ENCODE measurements at places on chromosomes 1 and 21. TPM values are rescaled to one million over a fixed set of nuclear protein-coding genes. Genes with fewer than 3 reads are reported as not detected.

- DNase-seq, result no peak
Observed at GRCh38 chr1:109889094-109889493, 21.6 kb upstream of the CSF1 start.

HSD3B2 gene
- total RNA-seq, result 10.1 TPM

TLCD4 gene
- total RNA-seq, result 4.4 TPM

DNA sequence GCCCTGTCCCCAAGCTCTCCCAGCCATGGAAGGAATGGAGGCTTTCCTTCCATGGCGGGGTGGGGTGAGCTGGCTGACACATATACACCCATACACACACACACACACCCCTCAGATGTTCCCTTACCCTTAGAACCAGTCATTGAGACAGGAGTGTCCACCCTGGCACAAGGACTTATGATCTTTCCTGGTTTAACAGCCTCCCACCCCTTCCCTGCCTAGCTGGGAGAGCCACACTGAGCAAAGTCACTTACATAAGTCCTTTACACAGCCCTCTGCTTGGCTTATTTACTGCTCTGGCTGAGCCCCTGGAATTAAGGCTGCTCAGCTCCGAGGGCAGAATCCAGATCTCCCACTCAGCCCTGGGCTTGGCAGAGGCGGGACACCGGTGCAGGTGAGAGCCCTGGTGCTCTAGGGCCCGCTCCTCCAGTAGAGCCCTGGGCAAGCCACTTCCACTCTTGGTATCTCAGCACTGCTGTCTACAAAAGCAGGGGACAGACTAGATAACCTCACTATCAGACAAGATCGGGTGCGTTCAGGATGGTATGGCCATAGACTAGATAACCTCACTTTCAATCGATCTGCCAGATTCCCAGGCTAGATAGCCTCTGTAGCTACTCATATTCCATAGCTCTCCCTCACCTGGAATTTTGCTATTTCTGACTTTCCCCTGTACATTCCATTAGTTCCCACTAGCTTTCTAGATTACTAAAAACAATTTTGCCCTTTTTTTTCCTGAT lies 16.7 kb downstream of the SLC6A9 start:
- no peak for DNase-seq

DNA sequence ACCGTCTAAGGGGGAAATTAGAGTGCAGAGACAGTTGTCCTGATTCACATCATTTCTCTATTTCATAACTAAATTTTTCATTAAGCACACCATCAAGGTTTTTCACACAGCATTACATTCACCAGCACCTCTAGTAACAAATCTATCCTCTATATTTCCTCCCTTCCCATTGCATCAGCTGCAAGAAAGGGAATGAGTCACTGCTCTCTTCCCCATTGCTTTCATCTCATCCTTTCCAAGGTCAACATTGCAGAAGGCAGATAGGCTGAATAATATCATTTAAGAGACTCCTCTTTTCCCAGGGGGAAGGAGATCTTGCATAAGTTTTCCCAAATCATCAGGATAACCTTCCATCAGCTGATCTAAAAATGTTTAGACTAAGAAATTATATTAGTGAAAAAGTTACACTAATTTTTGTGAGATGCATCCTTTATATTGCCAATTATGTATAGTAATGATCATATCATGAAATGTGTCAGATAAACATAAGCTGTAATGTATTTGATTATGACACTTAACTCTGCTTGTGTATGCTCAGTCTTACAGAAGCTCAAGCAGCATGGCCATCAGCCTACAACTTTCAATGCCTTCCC lies 4.3 kb downstream of the INTS7 start:
- DNase-seq, result no peak

All from vagina (tissue), 2 donors.